ENCODE measurements at places on chromosomes 3 and 15.

DNA sequence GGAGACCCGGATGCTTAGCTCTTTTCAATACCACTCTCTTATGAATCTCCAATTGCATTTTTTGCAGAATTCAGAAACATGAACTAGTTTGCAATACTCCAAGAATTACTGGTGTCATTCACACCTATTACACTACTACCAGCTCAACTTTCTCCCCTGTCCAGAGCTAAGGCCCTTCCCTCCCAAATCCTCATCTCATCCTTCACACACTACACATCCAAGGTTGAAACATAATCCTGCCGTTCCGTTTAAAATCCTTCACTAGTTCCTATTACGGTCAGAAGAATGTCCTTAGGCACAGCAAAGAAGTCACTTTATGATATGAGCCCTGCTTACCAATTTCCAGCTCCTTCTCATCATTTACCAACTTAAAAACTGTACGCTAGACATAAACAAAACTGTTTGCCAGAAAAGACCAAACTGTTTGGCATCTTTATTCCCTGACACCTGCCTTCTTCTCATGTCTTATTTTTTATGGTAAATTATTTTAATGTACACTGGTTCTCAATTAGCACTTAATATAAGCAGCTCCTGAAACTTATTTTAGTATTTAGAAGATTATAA, 22.6 kb downstream of the TBL1XR1 start:
- peak; percentile 44 for DNase-seq

GRCh38 chr3:143576568-143577270, 271.5 kb downstream of the SLC9A9 start:
- DNase-seq: no peak

DNA sequence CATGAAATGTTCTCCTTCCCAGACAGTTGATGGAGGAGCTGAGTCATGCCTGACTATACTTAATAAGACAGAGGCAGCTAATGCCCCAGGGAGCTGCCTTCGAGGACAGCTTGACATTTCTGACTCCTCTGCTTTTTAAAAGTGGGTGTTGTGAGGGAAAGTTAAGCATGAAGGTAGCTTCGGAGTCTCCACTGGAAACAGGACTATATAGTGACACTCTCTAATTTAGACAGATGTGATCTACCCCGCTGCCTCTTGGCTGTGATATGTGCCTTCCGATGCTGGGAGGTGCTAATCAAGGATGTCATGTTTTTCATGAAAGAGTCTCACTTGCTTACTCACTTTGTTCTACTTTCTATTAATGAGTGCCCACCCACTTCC, 72.7 kb downstream of the IL1RAP start:
- no peak for DNase-seq

DNA sequence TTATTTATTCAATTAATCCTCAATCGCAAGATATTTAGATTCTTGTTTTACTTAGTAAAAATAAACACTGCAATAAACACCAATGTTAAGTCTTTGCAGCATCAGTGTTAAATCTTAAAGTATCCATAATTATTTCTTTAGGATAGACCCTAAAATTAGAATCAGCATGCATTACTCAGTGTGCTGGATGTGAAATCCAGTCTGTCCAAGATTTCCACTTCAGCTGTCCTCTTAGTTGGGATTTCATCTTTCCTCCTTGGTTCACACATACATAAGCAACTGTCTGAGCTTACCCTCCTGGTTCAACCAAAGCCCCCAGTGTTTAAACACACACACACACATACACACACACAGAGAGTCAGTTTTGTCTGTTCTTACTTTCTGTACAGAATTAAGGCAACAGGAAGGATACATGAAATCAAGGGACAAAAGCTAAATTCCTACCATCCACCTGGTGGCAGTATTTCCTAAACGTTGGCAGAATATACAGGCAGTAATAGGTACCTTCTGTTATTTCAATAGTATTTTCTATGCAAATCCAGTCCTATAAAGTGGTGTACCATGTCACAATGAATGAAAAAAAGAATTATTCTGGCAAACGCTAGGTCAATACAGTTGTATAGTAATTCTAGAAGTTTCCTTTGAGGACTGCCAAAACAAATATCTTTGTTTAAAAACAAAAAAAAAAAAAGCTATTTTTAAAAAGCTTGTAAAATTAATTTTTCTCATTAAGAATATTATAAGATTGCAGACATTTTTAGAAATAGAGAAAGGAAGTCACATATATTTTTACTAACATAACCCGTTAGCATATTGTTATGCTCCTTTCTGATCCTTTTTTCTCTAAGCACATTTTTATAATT, 27.3 kb upstream of the DMXL2 start:
- DNase-seq: peak; percentile 88

GRCh38 chr3:45794177-45794560, 2.2 kb downstream of the SLC6A20 start:
- no peak for DNase-seq

GRCh38 chr3:133676336-133677118, 14.8 kb upstream of the TOPBP1 start:
- DNase-seq: no peak

- no peak for DNase-seq
Measured at GRCh38 chr15:89662893-89663626, 7.8 kb upstream of the KIF7 start.

DNA sequence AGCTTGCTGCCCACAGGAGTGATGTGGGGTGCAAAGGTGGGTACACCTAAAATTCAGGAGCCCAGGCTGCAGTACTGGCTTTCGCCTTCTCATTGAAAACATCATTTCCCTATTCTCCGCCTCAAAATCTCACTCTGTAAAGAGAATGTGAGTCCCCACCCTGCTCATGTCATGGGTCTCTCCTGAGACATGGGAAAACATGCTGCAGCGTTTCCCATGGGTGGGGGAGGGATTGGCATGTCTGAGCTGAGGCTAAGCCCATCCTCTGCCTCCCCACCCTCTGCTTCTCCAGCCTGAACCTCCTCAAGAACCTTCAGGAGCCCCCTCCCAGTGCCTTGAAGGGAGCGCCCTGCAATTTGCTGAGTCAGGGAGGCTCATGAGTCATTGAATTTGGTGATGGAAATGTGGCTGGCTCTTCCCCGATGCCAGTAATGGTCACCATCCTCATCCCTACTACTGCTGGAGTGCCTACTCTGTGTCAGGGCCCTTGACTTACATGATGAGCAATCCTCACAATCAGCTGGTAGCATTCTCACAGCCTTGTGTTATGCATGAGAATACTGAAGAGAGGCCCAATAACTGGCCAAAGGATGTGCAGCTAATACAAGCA, 28.8 kb downstream of the WNT5A start:
- DNase-seq: no peak

GRCh38 chr15:45023659-45024225, 747 bp downstream of the SORD start:
- no peak for DNase-seq

DNA sequence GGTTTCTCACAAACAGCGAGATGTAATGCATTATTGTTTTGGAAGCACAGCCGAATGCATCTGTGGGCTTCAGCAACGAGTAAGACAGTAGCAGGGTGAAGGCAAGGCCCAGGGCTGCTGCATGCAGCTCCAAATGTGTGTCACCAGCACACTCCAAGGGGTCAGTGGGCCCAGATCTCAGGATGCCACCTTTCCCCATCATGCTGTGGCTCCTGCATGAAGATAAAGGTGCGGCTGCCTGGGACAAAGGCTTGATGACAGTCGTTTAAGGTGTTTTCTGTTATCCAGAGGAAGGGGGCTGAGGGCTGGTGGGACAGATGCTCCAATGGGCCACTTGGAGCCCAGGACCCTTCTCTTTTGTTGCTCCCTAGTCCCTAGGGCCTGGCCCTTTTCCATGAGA, 13.2 kb downstream of the C3orf22 start:
- no peak for DNase-seq

DNA sequence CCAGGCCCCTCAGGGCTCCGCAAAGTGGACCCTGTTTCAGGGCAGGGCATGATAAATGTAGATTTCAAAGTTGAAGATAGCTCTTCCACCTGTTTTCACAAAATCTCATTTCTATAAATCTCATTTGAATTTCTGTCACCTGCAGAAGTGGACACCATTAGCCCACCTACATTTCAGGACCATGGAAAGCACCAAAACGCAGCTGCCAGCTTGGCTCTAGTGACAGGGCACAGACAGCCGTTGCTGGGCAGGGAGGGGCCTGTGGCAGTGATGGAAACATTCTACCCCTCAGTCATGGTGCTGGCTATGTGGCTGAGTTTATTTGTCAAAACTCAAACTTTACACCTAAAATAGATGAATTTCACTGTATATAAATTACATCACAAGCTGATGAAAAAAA, 40.4 kb downstream of the PRR23E start:
- DNase-seq: no peak

- no peak for DNase-seq
Measured at GRCh38 chr3:71649757-71650156, 66.2 kb upstream of the FOXP1 start.

DNA sequence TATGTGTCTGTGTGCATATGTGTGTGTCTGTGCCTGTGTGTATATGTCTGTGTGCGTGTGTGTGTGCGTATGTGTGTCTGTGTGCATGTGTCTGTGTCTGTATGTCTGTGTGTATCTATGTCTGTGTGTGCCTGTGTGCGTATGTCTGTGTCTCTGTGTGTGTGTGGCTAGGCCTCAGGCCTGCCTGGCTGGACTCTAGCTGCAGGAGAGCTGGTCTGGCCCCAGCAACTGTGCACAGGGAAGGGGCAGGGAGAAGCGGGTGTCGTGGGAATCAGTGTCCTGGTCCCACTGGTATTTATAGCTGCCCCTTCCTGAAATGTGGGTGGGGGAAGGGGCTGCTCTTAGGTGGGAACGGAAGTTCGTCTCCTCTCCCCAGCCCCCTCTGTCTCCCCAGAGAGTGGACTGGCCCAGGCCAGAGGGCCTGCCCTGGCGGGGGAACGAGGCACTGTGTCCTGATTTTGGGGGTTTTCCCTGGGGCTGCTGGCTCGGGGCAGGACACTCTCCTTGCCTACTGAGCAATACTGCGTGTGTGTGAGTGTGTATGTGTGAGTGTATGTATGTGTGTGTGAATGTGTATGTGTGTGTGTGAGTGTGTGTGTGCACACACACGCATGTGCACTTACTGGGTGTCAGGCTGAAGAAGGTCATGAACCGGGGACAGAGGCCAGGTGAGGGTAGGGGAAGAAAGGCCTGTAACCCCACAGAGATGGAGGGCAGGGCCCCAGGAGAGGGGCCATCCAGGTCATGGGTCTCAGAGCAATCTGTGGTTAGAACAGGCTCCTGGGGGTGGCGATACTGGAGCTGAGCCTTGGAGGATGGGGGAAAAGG, 6.6 kb downstream of the CSPG4 start:
- no peak for DNase-seq

DNA sequence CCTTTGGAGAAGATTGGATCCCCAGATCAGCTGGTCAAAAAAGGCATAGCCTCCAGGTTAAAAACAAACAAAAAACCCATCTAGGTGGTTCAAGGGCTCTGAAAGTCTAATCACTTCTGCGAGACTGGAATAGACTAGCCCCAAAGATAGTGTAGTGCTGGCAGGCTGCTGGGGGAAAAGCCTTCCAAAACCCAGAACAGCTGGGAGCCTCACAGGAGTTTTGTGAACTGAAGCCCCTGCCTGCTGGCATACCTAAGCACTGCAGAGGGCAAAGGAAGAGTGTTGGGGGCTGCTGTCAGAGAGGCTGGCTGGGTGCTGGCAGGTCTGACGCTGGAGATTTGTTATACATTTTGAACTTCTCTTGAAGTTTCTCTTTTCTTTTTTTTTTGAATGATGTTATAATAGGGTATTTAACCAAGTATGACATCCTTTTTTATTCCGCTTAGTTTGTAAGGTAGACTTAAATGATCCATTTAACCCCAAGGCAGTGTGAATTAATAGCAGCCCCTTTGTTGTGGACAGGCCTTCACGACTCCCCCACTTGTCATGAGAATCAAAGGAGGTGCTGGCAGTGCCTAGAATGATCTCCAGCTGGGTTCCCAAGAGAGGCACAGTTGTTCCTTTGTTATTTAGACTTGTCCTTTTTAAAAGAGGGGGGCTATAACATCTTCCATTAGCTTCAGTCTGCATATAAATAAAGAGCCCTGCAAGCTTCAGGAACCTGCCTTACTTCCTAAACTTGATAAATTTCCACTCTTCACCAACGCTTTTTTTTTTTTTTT, 53.9 kb downstream of the CRTC3 start:
- DNase-seq: no peak

- DNase-seq: no peak
Measured at GRCh38 chr15:57224664-57225063, 151.6 kb upstream of the CGNL1 start.

GRCh38 chr3:13525827-13526625, 22.9 kb upstream of the FBLN2 start:
- no peak for DNase-seq

DNA sequence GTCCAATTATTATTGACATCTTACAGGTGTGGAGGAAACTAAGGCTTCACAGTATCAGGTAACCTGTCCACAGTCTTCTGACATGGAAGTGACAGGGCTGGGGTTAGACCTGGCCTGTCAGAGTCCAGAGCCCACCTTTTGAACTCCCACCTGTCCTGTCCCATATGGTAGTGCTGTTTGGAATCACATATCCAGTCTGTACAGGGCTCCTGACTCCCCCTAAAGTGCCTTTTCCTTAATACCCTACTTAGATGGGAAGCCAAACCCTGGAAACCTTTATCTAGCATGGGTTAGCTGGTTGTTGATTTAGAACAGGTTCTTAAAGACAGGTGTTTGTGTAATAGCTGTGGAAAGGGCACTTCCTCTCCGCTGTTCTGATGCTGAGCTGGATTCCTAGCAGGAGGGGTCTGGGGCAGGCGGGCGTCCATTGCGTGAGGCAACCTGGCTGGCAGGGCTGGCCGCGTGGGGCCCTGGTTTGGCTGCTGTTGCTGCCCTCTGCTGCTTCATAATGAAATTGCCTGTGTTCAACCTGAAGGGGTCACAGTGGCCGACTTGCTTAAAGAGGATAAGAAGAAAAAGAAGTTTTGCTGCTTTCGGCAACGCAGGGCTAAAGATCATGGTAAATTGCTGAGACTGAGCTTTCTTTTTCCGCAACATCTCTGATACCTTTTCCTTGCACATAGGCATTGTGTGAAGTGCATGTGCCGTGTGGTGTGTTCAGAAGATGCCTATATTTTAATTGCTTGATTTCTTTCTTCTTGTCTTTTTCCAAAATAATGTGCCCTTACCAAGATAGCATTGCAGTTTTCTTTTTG, 136.2 kb downstream of the CHDH start:
- DNase-seq: peak; percentile 76

- DNase-seq: no peak
Measured at GRCh38 chr15:40534371-40534770, 30.5 kb downstream of the CCDC32 start.

DNA sequence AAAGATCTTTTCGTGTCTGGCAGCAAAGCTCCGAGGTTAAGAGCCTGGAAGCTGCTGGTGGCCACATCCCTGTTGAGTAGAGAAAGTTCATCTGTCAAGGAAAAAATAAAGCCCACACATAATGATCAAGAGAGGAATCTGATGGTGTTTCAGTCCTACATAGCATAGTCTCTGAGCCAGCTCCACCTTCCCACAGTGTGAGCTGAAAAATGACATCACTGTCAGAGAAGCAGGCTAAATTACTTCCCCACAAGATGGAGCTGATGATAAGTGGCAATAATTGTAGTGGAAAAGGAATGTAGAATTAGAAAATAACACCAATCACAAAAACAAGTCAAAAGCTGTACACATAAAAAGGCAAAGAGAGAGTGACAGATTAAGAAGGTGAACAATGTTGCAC, 84.5 kb downstream of the AQP9 start:
- no peak for DNase-seq

- DNase-seq: no peak
Measured at GRCh38 chr3:111485086-111485485, 56.9 kb upstream of the CD96 start.
